ENCODE measurements at places on chromosomes 7 and 10.
A peak's percentile ranks its signal among the peaks of the same experiment; 100 is the strongest.

DNA sequence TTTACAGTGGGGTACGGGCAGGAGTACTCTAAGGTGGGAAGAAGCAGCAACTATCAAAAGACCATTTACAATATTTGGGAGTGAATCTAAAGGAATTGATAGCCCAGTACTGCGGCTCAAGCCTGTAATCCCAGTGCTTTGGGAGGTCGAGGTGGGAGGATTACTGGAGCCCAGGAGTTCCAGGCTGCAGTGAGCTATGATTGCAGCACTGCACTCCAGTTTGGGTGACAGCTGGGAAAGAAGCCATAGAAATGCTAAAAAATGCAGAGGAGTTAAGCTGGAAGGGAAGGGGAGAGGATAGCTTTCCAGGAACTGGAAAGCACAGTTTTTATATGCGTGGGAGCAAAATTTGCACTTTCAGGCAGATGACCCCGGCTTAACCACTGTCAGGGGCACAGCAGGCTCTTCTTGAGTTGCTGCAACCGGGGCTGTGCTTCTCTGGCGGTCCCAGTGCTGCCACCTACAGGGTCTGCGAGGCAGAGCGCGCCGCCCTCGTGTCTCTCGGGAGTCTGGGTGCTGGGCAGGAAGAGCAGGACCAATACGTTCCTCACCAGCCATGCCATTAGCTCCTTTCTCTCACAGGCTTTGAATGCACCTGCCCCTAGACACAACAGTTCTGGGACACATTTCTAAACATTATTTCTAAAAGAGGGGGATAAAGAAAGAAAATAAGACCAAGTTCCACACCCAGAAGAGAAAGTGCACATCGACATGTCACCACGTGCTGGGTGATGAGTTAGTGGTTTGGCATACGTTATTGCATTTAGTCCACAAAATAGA lies 10.1 kb upstream of the BMPER start:
- peak; percentile 79 for DNase-seq

DNA sequence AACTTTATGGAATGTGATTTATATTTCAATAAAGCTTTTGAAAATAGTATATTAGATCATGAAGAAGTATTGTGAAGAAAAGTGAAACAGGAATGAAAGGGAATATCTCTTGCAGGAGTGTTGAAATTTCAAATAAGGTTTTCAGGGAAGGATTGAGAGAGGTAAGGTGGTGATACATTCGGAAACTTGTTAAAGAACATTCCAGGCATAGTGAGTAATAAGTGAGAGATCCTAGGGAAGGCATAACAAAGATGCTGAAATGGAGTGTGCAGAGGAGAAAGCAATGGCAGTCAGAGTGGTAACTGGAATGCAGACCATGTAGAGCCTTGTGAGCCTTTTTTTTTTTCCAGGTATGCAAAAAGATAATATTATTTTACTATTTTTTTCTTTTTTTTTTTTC lies 4.1 kb downstream of the OR9A4 start:
- no peak for DNase-seq

DNA sequence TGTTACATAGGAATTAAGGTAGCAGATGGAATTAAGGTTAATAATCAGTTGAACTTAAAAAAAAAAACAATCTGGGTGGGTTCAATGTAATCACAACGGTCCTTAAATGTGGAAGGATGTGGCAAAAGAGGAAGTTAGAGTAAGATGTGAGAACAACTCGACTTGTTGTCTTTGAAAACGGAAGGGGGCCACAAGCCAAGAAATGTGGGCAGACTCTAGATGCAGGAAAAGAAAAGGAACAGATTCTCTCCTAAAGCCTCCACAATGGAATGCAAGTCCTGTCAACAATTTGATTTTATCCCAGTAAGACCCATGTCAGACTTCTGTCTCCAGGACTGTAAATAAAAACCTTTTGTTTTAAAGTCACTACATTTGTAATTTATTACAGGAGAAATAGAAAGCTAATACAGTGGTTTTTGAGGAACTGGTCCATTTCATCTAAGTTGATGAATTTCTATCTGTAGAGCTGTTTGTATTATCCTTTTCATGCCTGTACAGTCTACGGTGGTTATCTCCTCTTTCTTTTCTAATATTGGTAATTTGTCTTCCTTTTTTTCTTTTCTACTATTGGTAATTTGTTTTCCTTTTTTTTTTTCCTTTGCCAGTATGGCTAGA lies 8.6 kb downstream of the MCMBP start:
- DNase-seq, result peak; percentile 9

GRCh38 chr7:20038676-20039075 lies 178.5 kb downstream of the MACC1 start:
- DNase-seq, result no peak

- peak; percentile 1 for DNase-seq
These were observed 61.3 kb downstream of the RAPGEF5 start for GRCh38 chr7:22295402-22296264.

DNA sequence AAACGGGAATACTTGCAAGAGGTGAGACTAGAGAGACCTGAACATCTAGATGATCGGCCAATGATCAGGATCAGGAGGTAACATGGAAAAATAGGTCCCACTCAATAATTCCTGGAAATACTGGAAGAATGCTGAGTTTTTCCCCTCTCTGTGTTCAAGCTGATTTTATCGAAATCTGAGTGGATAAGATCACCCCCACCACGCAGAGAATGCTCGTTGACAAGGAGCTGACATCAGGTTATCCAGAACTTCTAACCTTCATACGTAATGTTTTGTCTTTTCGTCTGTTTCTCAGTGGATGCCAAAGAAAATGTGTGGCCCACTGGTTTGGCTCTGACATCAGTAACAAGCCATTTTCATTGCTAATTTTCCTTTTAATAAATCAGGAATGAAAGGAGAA lies 58.5 kb upstream of the MKX start:
- no peak for DNase-seq

- no peak for DNase-seq
These were observed 85.4 kb downstream of the CH25H start for GRCh38 chr10:89121764-89122020.

DNA sequence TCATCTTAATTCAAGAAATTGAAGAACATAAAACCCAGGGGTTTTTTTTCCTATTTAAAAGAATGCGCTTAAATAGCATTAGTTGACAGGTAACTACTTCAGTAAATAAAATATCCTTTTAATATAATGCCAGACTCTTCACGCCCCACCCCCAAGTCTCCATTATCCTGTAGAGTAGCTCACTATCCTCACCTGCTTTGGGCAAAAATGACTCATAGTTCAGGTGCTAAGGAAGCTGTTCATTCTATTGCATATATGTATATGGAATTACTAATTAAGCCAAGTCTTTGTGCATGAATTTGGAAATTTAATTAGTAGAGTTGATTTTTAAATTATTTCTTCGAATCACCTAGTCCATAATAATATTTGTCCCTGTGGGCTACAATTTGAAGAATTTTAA lies 656.8 kb upstream of the ANKRD30A start:
- DNase-seq, result no peak

- DNase-seq, result no peak
These were observed 82.0 kb downstream of the ELFN1 start for GRCh38 chr7:1752111-1752510.

DNA sequence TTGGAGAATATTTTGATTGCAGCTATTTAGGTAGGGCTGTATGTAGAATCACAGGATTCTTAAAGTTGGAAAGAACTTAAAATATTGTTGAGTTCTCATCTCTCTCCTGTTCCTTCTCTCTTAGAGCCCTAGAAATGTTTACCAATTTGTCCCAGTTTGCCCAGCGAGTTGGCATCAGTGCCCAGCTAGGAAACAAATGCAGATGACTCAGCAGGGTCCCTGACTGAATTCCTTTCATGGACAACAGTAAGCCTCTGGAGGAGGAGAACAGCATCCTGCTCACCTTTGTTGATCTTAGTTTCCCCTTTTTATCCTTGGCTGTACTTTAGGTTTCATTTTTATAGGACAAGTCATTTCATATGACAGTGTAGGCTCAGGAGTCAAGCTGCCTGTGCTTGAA lies 89.3 kb downstream of the SEC23IP start:
- DNase-seq, result no peak

- no peak for DNase-seq
These were observed 55.0 kb downstream of the LRRC17 start for GRCh38 chr7:102967798-102968197.

GRCh38 chr7:51376420-51377092 lies 59.9 kb upstream of the COBL start:
- no peak for DNase-seq

DNA sequence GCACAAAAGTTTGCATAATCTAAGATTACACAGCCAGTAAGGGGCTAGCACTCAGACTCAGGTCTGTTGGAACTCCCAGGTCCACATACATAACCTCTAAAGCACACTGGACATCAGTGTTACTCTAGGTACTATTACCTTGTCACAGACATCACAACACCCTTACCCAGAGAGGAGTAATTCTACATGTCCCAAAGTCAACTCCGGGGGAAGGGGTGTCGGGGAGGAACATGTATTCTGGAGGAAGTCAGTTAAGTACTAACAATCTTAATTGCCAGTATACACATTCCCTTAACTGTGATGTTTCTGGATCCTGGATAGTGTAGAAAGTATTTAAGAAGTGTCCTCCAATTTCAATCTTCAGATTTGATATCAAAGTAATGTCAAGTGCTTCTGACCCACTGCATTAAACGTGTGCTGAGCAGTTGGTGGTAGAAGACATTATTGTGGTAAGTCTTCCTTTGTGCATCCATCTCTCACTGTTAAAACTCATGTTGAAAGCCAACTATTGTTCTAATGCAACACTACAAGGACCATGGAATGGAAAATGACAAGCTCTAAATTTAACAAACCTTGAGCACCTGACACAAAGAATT lies 155.4 kb downstream of the CRPPA start:
- DNase-seq, result no peak

DNA sequence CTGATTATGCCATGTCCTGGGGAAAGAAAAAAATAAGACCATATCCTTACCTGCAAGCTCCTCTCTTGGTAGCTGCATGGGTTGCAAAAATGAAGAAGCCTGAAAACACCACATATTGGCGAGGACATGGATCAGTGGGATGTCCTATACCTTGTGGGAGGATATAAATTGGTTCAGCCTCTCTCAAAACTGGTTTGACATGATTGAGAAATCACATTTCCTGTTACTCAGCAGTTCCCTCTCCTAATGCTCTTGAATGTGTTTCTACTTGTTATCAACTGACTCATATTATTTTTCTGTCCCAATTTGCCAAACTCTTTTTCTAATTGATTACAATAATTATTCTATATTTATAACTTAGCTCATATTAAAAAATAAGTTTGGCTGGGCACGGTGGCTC lies 380.2 kb downstream of the EXOC4 start:
- DNase-seq, result peak; percentile 4

GRCh38 chr7:108515013-108515412 lies 10.9 kb downstream of the PNPLA8 start:
- DNase-seq, result no peak

DNA sequence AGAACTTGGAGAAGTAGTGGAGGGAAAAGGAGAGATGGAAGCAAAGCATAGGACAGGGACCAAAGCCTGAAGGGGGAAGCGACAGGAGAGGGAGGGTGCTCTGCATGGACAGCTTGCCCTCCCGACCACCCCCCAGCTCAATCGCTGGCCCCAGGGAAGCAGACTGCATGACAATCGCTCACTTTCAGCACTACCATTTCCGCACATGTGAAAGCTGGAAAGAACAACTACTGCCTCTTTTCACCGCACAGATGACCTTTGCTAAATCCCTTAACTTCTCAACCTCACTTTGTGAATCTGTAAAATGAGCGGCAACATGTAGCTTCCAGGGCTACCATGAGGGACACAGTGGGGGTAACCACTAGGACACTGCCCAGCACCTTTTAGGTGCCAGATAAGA lies 17.1 kb downstream of the VOPP1 start:
- no peak for DNase-seq

DNA sequence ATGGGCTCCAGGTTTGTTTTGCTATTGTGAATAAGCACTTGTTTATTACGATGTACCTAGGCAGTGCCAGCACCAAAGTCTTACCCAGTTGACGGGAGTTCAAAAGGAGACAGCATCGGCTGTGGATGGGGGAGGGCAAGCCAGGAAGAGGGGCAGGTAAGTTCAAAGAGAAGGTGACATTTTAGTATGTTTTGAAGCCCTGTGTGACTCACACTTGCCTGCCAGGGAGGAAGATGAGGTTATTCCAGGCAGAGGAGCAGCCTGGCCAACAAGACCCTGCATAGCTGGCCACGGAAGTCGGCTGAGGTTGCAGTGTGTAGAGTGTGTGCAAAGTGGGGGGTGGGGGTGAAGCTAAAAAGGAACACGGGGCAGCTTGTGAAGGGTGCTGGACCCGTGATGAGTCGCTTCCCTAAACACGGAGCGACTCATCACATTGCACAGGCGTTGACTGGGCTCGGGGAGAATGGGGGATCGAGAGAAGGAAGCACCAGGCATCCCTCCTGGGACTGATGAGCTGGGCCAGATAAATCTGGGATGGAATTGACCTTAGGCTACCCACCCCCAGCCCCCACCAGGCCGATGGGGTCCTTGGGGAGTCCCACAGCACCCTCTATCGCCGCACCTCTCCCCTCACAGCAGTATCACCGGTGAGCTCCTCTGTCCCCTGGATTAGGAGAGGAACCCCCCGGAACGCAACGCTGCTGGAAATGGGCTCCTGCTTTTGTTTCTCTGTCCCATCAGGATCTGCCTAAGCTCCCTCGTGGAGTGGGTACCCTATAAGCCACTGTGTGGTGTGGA lies 97.9 kb upstream of the IKZF1 start:
- peak; percentile 83 for DNase-seq

GRCh38 chr7:23788843-23789242 lies 78.8 kb downstream of the STK31 start:
- no peak for DNase-seq

DNA sequence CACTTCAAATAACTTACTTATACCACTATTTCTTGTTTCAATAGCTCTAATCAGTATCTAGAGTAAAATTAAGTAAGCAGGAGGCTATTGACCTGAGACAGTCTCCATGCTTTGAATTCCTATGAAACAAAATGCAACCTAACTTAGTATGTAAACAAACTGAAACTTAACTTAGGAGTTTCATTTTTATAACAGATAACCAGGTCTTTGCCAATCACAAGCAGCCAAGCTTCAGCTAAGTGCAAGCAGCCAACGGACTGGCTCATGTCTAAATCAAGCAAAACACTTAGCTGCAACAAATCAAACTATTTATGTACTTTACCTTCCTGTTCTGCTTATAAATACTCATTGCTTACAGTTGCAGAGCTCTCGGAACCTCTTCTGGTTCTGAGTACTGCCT lies 4.4 kb upstream of the GSTK1 start:
- DNase-seq, result peak; percentile 61
